ENCODE measurements at places on chromosomes 12 and 14. TPM values are rescaled to one million over a fixed set of nuclear protein-coding genes. Genes with fewer than 3 reads are reported as not detected.

Gene STAC3
- 0.54 TPM for total RNA-seq

Gene OR6C76
- total RNA-seq = not detected

Gene RPS6KA5
- total RNA-seq = 10.6 TPM

Gene TUNAR
- total RNA-seq = 7.3 TPM

Gene KRT85
- total RNA-seq = not detected

DNA sequence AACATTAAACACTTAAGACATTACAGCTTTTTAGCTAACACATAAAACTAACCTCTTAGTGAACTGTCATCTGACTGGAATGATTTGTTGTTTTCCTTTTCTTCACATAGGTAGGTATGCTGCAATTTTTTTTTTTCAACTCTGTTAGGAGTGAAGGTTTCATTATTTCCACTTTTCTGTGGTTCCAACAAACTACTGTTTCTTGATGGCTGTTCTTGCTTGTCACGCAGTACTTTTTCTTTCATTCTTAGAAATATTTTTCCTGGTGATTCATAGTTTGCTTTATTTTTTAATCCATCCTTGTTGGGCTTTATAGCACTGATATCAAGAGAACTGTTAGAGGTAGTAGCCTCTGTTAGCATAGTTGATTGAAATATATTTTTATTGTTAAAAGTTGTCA is 6.3 kb downstream of the MIS18BP1 start:
- DNase-seq = no peak

DNA sequence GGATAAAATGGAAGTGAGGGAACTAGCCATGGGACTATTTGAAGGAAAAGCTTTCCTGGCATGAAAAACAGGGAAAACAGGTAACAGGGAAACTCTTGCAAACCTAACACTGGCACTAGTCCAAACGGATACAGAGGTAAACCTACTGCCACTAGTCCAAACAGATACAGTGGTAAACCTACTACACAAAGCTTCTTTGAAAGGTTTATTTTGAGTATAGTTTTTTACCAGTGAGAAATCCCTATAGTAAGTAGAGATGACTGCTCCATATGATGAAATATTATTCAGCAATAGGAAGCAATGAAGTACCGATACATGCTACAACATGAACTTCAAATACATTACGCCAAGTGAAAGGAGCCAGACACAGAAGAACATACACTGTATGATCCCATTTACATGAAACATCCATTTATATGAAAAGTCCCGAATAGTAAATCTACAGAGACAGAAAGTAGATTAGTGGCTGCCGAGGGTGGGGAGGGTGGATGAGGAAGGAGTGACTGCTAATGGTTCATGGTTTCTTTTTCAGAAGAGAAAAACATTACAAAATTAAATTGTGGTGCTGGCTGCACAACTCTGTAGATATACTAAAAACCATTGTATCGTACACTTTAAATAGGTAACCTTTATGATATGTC is 25.5 kb downstream of the SPTLC2 start:
- DNase-seq = no peak

DNA sequence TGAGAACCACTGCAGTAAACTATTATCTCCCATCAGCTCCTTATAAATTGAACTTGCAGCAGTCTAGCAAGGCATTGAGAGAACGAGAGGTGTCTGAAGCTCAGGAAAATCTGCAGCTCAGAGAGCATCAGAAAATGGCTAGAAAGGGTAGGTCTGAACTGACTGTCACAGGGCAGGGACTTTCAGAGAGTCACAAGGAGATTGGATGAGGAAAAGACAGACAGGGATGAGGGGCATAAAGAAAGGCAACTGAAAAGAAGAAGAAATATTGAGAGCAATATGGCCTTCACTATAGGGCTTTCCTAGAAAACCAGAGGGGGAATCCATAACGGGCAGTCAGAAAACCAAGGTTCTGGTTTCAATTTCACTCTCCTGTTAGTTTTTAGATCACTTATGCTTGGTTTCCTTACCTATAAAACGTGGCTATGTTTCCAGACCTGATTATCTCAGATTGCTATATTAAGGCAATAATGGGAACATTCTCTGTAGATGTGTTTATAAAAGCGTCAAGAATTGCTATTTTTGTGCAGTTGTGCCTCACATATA is 40.9 kb downstream of the PDE6H start:
- DNase-seq = no peak

GRCh38 chr12:55929306-55929791 is 1.6 kb upstream of the DGKA start:
- DNase-seq = no peak

DNA sequence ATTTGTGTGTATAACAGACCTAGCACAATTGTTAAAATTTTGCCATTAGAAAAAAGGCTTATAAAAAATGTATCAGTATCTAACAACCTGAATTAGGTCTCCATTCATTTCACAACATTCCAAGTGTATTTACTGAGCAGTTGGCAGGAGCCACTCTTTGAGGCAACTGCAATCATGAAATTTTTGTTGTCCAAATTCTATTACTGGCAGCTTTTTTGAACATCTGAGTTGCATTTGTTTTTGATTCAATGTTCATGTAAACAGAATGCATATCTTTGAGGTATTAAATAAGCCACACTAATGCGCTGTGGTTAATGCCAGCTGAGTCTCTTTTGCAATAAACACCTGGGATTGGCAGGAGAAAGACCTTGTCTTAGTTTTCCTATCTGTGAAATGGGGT is 8.7 kb downstream of the KITLG start:
- no peak for DNase-seq

GRCh38 chr12:116802018-116802417 is 63.9 kb downstream of the RNFT2 start:
- no peak for DNase-seq

DNA sequence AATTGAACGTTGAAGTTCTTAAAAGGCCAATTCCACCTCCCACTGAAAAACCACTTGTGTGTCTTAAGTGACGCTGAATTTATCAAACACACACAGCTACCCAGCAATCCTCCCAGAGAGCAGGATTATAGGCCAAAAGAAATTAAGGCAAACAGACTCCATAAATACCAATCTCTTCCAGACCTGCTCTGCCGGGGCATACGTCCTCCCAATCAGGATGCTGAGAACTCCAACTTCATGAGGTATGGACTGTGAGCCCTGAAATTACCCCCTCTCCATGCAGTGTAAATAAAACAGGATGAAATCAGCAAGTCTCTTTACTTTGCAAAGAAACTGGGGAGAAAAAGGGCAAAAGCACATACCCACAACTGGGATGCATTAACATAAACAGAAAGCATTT is 265.2 kb downstream of the KSR2 start:
- no peak for DNase-seq

DNA sequence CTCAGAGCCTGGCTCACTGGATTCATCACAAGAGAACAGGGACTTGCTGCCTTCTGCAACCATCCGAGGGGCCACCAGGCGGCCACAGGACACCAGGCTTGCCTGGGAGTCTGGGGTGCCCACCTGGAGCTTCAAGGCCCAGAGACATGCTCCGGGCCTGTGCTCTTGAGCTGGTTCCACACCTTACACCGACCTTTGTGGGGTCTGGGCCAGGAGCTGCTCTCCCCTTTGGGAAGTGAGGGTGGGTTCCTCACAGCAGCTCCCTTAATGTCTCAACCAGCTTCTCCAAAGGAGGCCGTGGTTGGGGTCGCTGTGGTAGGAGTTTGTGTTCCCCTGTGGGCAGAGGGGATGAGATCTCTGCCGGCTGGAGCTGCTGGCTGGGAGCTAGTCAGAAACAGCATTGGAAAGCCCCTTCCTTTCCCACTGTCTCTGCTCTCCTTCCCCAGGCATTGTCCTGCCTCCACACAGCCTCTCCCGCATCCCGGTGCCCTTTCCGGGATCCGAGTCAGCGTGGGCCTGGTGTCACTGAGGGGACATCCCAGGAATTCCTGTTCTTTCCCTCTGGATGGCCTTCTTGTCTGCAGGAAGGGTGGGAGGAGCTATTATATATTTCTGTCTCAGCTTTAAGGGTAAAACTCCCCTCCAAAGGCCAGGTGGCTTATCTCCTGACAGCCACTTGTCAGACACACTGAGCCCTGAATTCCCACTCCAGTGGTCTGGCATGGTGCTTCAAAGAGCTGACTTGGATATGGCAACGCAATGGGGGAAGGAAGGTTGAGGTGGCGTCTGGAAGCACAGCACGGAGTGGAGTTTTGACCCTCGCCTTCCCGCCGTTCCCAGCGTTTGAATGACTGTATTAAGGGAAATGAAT is 5.1 kb upstream of the PAPLN start:
- no peak for DNase-seq

GRCh38 chr12:57474862-57475261 is 4.8 kb downstream of the ARHGAP9 start:
- DNase-seq = peak; percentile 74

DNA sequence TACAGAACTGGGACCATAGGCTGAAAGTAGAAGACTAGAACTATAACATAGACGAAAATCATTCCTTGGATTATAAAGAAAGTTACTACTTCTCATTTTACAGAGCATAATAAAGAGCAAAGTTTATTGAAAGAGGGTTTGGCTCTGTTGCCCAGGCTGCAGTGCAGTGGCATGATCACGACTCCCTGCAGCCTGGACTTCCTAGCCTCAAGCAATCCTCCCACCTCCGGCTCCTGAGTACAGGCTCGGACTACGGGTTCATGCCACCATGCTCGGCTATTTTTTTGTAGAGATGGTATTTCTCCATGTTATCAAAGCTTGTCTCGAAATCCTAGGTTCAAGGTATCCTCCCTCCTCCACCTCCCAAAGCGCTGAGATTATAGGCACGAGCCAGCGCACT is 190.1 kb upstream of the FOXG1 start:
- no peak for DNase-seq

DNA sequence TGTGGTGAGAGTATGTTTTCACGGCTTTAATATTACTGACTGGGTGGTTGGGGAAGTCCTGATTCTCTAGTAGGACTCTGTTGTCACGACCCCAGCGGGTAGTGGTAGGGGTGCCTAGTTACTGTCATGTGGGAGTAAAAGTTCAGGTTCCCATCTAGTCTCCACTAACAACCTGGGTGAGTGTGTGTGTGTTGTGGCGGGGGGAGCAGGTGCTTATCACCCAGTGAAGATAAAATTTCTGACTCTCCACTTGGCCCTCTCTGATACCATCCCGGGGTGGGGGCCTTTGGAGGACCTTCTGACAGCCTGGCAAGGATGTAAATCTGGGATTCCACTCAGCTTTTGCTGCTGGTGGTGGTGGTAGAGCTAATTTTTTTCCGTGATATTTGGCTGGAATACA is 35.4 kb upstream of the GUCY2C start:
- no peak for DNase-seq

- no peak for DNase-seq
These were observed 206.5 kb upstream of the EEA1 start for GRCh38 chr12:93135286-93136239.

DNA sequence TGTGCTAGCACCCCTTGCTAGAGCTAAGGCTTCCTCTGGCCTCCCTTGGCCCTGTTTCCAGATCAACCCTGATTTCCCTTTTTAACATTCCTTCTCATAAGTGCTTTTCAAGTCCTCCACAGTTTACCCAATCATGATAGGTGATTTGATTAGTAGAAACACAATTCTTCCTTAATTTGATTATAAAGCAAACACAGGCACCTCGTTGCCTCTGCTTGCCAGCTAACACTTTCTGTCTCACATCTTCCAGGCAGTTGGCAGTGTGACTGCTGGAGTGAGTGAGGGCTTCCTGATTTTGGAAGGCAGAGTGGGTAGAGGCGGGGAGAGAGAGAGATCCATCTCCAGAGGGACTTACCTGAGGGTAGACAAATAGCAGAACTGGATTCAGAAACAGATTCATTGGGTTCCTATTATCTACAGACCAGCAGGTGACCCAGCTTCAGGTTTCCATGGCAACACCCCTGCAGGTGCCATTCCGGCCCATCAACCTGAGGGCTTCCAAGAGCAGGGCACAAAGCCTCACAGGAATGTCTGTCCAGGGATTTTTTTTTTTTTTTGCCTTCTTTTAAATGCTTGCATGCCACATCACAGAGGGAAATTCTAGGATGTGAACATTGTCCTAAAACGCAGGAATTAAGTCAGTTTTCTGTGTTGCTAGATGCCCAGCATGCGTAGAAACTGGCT is 77.7 kb downstream of the PLXNC1 start:
- peak; percentile 39 for DNase-seq

GRCh38 chr14:91094772-91095171 is 19.1 kb upstream of the DGLUCY start:
- no peak for DNase-seq

DNA sequence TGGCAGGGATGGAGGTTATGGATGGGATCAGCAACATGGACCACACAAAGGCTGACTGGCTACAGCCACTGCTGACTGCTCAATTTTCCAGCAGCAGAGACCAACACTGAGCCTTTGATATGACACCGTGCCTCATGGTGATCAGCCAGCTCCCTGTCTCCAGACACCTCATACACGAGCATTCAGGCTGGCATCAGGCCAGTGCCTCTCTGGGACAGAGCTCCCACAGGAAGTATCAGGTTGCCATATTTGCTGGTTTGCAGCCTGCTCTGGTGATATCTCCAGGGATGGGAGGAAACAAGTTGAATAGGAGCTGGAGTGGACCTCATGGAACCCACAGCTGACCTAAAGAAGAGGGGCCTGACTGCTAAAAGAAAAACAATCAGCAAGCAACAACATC is 471.2 kb upstream of the ATXN7L3B start:
- DNase-seq = no peak

DNA sequence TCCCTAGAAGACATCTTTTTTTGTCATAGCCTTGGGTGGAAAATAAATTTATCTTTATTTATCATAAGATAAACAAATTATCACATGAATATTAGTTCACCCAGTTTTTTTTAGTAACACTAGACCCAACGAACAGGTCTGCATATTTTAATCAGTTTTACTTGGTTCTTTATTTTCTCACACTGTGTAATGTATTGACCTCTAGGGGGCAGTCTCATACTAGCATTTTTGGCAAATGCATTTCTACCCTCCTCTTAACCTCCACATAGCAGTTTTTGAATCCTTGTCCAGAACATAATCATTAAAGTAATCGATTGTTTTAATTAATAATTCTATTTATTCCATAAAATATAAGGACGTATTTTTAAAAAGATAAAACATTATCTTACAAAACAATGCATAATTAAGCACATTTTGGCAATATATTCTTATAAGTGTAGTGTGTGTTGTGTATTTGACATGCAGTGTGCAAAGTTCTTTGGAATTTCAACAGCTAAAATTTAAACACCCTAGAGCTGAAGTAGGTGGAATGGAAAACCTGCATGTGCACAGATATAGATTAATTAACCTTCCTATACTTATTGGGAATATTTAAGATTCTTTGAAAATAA is 31.6 kb upstream of the PTPRQ start:
- DNase-seq = peak; percentile 34

- DNase-seq = no peak
These were observed 84.3 kb downstream of the RPS6KA5 start for GRCh38 chr14:90976101-90976500.

DNA sequence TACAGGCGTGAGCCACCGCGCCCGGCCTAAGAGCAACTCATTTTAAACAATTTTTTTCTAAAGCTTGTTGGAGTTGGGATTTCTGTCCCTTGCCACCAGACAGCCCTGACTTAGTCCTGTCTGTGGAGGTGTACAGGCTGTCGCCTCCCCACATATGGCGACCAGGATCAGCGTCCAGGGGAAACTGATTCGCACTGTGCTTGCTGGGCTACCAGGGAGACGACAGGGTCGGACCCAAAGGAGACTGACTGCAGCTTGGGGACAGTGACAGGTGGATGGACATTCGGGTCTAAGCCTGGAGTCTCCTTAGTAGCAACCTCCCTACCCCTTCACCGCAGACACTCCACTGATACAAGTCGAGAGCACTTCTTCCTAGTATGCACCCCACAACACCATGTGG is 40.3 kb downstream of the TRAFD1 start:
- DNase-seq = no peak
